NCI-H2081 treated with DMSO at 0.1 percent for 48 hours (cell line): ENCODE measurements at places on chromosomes 5 and 9.

DNA sequence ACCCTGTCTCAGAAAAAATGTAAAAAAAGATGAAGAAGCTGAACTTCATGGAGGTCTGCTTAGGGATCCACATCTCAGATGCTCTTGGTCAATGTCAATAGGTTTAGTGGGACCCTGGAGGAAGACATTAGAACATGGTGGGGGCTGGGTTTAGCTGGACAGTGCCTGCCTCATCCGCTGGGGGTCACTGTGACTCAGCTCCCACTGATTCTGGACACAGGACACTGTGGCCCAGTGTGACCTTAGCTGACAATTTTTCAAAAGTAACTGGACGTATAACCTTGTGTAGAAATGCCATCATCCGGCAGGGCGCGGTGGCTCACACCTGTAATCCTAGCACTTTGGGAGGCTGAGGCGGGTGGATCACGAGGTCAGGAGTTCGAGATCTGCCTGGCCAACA, 7.3 kb upstream of the HNRNPAB start:
- DNase-seq: no peak

GRCh38 chr9:100581661-100582060, 3.8 kb downstream of the CAVIN4 start:
- DNase-seq: no peak

- DNase-seq: no peak
Observed at GRCh38 chr9:13189362-13189761, 90.1 kb downstream of the MPDZ start.

DNA sequence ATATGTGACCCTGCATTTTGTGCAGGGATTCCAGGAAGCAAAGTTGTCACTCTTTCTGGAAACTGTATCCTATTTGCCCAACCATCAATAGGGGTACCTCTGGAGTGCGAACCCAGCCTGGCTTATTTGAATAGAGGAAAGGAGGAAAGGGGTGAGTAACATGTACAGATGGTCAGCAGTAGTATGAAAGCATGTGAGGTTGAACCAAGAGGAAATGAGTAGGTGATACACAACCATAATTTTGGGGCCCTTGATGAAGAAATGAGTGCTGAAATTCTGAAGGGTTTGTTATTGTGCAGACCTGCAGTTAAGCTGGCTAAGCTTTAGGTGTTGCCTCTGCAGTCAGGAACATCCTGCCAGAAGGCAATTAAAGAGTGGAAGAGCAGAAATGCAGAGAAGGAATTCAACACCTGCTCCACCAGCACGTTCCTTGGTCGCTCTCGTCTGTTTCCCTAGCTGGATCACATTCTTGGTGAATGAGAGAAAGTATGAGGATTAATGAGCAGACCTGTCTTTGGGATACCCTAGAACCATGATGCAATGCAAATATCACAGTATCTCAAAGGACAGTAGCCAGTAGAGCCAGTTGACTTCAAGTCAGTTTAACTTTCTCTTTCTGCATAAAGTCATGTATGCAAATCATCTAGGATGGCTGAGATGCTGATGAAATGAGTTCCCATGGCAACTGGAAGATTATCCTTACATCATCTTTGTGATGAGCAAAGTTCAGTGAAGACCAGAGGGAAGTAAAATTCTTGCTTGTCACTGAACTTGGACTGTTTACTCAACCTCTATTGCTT, 13.2 kb upstream of the IL12B start:
- no peak for DNase-seq

- DNase-seq: no peak
Observed at GRCh38 chr9:113692256-113692655, 183.9 kb upstream of the ZNF618 start.

DNA sequence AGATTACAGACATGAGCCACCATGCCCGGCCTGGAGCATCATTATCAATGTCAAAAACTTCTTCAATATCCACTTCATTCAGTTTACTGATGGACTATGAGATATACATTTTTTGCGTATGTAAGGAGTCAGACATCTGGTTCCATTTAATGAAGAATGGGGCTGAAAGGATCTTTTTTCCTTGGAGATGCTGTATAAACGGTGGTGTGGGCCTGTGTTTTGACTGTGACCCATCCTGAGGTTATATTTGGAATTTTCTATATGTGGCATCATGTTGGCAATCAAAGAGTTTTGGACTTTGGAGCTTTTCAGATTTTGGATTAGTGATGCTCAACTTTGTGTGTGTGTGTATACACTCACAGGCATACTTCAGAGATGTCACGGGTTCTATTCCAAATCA, 85.7 kb upstream of the FBXL17 start:
- no peak for DNase-seq

DNA sequence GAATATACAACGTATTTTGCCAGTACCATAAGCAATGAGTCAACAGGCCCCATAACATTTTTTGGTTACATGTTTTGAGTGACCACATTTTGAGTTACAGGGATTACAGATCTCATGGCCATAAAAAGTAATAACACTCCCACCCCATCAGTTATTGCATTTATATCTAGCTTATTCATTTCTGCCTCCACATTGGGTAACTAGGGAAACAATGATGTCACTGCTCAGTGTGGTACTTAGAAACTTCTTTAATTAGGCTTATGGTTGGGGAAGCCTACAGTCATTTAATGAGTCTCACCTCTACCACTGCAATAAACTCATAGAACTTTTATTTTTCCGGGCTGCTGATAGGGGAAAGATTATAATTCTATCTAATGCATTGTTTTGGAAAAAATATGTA, 39.9 kb upstream of the SMIM15 start:
- DNase-seq: no peak

GRCh38 chr5:149762958-149763630, 33.0 kb downstream of the PPARGC1B start:
- no peak for DNase-seq

GRCh38 chr9:113992994-113993393, 85.1 kb downstream of the AMBP start:
- DNase-seq: no peak

DNA sequence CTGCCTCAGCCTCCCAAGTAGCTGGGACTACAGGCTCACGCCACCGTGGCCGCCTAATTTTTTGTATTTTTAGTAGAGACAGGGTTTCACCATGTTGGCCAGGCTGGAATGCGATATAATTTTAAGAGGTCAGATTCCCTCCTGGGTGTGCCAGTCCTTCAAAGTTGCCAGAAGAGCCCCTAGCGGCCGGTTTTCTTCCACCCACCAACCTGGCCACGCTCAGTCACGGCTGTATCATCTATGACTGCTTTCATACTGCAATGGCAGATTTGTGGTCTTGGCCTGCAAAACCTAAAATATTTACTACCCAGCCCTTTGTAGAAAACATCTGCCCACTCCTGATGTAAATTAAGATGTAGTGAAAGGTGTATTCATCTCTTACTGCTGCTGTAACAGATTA, 117.5 kb upstream of the BASP1 start:
- DNase-seq: no peak

DNA sequence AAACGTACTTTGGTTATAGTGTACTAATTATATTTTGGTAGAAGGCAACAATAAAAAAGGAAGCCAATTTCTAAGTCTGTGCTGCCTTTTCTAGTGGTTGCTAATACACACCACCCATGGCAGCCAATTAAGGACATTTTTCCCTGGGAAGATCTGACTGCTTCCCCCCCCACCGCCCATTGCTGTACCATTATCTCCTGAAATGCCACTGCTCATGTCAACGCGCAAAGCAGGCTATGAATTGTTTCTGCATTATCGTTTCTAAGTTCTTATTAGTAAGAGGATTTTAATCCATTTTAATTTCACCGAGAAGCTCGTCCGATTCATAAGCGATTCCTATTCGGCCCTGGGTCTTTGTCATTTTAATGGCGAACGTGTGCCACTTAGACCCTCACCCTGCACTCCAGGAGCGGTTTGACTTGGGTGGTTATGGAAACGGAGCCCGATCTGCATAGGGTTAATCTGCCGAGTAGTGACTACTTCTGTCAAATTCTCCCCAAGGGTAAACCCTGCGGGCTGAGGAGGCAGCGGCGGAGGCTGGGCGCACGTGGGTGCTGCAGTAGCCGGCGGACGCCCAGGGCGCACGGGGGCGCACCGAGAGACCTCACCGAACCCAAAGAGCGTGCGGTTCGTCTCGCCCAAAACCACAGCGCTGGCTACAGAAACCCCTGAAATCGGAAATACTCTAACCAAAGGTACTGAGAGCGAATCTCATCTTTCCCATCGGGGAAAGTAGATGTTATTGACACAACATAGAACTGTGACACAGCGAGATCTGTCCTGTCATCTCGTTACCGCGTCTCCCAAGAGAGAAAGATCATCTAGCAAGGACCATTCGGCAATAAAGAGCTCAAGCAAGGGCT, 55.8 kb upstream of the SHC3 start:
- DNase-seq: no peak

DNA sequence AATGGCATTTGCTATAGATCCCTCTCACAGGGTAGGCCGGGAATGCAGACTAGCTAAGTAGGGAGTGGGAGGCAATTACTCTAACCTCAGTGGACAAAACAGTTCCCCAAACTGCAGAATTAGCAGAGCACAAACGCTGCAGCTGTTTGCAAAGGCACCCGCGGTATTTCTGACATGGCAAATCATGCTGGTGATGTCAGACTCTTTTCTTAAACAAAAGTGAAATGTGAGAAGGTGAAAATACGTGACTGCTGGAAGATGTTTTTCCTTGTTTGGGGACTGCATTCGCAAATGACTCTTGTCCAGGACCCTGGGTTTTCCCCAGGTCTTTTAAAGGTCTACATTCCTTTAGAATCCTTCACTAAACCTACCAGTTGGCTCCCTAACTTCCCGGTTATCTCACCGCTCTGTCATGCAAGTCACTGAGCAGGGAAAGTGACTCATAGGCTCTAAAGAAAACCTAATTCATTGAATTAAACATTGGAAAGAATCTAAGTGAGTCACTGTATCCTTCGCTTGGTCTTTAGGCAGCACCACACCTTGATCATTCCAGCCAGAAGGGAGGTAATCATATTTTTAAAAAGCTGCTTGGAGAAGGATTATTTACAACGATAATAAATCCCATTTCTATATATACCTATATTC, 91.5 kb upstream of the DNAH5 start:
- no peak for DNase-seq

GRCh38 chr9:94783102-94783682, 56.7 kb downstream of the AOPEP start:
- DNase-seq: peak; percentile 38

DNA sequence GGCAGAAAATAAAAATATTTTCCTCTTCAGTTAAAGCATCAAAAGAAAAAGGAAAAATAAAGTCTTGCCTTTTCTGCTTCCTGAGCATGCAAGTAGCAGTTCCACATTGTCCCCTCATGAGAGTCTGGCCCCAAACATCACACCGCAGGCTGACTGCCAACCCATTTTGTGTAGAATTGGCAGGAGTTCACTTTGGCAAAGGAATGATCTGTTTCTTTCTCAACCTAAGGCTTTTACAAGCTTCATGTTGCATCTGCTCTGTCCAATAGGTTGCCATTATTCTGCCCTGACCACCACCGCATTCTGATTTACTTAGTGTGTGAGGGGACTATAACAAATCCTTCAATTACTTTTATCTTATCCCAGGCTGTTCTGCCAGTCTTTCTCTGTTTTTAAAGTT, 249.5 kb downstream of the ISL1 start:
- peak; percentile 16 for DNase-seq

GRCh38 chr9:127291246-127291778, 26.7 kb downstream of the GARNL3 start:
- DNase-seq: no peak

DNA sequence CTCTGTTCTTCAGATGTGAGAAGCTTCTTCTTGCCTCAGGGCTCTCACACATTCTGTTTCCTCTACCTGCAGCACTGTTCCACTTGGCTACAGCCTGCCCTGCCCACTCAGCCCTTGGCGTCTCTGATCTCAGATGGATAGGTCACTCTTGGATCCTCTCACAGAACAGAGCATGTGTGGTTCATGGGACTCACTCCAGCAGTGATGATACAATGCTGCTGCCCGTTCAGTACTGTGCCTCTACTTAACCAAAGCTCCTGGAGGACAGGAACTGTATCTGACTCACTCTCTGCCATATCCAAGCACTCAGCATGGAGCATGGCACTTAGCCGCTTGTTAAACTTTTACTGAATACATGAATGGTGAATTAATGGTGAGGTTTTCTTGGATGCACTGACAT, 3.4 kb upstream of the SPINK4 start:
- DNase-seq: no peak

GRCh38 chr9:130518943-130519799, 60.2 kb upstream of the FUBP3 start:
- no peak for DNase-seq

DNA sequence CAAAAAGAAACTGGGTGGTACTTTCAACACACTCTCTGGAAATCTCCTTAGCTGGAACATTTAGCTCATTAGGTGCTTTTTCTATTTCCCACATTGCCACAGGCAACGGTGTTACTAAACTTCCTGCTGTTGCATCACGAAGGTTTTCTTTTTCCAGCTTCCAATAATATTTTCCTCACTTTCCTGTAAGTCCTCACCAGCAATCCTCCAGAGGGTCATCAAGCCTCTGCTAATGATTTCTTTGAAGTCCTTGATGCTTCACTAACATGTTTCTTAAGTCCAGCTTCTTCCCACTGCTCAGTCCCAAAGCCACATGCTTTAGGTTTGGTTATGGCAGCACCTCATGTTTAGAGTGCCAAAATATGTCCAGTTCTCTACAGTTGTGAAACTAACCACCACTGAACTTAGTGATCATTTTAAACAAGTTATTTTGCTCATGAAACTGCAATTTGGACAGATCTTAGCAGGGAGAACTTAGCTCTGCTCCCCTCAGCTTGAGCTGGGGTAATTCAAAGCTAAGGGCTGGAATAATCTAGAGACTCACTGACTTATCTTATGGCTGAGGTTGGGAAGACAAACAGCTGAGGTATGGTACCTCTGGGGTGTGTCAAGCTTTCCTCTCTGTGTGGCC, 39.9 kb upstream of the RETREG1 start:
- DNase-seq: no peak

- DNase-seq: no peak
Observed at GRCh38 chr5:140553657-140554056, 3.6 kb downstream of the SRA1 start.

GRCh38 chr5:123035360-123035917, 1.1 kb downstream of the PPIC start:
- no peak for DNase-seq

DNA sequence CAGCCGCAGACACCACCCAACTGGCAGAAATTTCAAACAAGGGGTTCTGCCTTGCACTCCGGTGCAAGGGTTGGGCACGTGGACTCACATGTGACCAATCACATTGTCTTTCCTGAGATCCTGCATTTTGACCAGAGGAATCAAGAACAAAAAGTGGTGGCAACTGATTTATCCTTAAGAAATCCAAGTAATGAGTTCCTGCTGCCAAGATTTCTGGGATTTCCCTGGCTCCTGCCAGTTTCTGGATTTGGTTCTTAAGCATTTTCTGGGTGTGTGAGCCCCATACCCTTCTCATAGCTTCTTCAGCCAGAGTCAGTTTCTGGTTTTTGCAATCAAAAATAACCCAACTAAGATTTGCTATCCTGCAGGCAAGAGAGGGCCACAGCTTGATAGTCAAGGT, 17.4 kb upstream of the KCNIP1 start:
- DNase-seq: no peak

- DNase-seq: no peak
Observed at GRCh38 chr9:129211686-129212085, 33.6 kb upstream of the IER5L start.

- no peak for DNase-seq
Observed at GRCh38 chr9:112445196-112445595, 41.4 kb upstream of the KIAA1958 start.
